Foreskin keratinocyte (primary cell): ENCODE measurements at places on chromosomes 1 and 21. TPM values are rescaled to one million over a fixed set of nuclear protein-coding genes. Genes with fewer than 3 reads are reported as not detected.

Gene OR6N1
- not detected in 2 replicates for polyA plus RNA-seq

Gene SIPA1L2
- polyA plus RNA-seq: 0.20 and 0.26 TPM in 2 replicates

Gene TPM3
- 310 and 343 TPM in 2 replicates for polyA plus RNA-seq

Gene ALX3
- polyA plus RNA-seq: not detected in 2 replicates

Gene AK4
- polyA plus RNA-seq: 7.8 and 19.8 TPM in 2 replicates

Gene CYP2J2
- 5.9 and 6.9 TPM in 2 replicates for polyA plus RNA-seq

Gene CRB1
- polyA plus RNA-seq: not detected in 2 replicates

Gene AGPAT3
- 18.6 and 21.0 TPM in 2 replicates for polyA plus RNA-seq

Gene GREM2
- polyA plus RNA-seq: not detected in 2 replicates

Gene FOXD3
- not detected in 2 replicates for polyA plus RNA-seq

Gene AMPD1
- not detected in 2 replicates for polyA plus RNA-seq

Gene CELA2B
- not detected in 2 replicates for polyA plus RNA-seq

Gene RPAP2
- polyA plus RNA-seq: 12.4 and 14.6 TPM in 2 replicates

Gene CHIA
- not detected in 2 replicates for polyA plus RNA-seq

Gene AGMAT
- 0.78 and 0.85 TPM in 2 replicates for polyA plus RNA-seq

Gene GTF2B
- polyA plus RNA-seq: 25.7 and 31.4 TPM in 2 replicates

Gene RPE65
- polyA plus RNA-seq: not detected in 2 replicates

Gene HRNR
- not detected in 2 replicates for polyA plus RNA-seq

Gene KRTAP20-1
- not detected in 2 replicates for polyA plus RNA-seq

Gene CHIT1
- polyA plus RNA-seq: not detected in 2 replicates

Gene PTPN7
- polyA plus RNA-seq: not detected in 2 replicates

Gene CFH
- 0.18 and 0.77 TPM in 2 replicates for polyA plus RNA-seq

Gene USP48
- 14.6 and 16.0 TPM in 2 replicates for polyA plus RNA-seq

Gene FAAH
- 9.2 and 9.4 TPM in 2 replicates for polyA plus RNA-seq

Gene FAM43B
- polyA plus RNA-seq: 0.02 and 0.07 TPM in 2 replicates

Gene CD1E
- polyA plus RNA-seq: not detected in 2 replicates
